ENCODE measurements at places on chromosomes 3 and 15. TPM values are rescaled to one million over a fixed set of nuclear protein-coding genes. Genes with fewer than 3 reads are reported as not detected.

GRCh38 chr3:112857526-112857925 lies 10.9 kb upstream of the CD200R1L start:
- DNase-seq: no peak

GRCh38 chr15:75019916-75020315 lies 3.5 kb upstream of the PPCDC start:
- no peak for DNase-seq

DNA sequence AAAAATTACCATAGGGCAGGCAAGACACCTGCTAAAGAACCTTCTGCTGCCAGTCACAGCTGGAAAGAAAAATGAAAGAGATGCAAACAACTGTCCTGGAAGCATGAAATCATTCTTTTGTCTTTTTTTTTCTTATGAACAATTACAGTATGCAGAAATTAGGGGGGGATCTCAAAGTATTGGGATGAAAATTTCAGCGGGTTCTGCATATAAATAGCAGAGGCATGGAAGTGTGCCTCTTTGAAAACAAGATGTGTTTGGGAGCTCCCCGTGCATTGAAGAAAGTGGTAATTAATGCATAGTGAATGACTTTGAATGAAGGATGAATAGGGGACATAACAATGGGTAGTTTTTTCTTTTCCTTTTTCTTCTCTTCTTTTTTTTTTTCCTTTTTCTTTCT lies 431.2 kb downstream of the SOX2 start:
- DNase-seq: no peak

GRCh38 chr15:77029166-77030047 lies 34.5 kb downstream of the PSTPIP1 start:
- no peak for DNase-seq

GRCh38 chr3:163071713-163072112 lies 1575.1 kb downstream of the OTOL1 start:
- DNase-seq: no peak

DNA sequence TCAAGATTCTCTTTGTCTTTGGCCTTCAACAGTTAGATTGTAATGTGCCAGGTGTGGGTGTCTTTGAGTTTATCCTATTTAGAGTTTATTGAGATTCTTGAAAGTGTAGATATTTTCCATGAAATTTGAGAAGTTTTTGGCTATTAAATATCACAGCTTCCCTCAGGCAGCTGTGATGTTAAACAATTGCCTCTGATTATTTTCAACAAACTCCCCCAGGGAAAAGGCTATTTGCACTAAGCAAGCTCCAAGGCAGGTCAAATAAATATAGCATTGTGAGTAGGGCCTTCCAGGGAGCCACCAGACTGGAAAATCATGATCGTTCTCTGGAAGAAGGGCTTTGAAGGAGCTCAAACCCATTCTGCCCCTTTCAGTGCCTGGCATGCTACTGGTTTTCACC lies 107.0 kb downstream of the EEFSEC start:
- DNase-seq: no peak

DNA sequence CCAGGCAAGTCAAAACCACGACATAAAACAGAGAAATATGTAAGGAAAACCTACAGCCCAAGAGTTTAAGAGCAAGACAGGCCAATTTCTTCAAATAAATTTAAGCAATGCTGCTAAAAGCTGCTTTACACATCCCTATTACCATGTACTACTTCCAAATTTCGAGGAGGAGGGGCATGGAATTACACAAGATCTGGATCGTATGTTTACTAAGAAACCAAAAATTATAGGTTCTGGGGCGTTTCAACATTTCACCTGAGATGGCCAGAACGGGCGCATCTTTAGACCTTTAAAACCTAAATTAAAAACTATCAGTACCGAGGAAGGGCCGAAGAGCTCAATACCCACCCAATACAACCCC lies 664 bp upstream of the NR2C2 start:
- no peak for DNase-seq

- no peak for DNase-seq
Measured at GRCh38 chr3:42733501-42734262, 31.1 kb upstream of the HHATL start.

GRCh38 chr3:153618176-153618575 lies 456.1 kb downstream of the RAP2B start:
- DNase-seq: no peak

- DNase-seq: no peak
Measured at GRCh38 chr3:12436514-12437220, 47.6 kb upstream of the TSEN2 start.

DNA sequence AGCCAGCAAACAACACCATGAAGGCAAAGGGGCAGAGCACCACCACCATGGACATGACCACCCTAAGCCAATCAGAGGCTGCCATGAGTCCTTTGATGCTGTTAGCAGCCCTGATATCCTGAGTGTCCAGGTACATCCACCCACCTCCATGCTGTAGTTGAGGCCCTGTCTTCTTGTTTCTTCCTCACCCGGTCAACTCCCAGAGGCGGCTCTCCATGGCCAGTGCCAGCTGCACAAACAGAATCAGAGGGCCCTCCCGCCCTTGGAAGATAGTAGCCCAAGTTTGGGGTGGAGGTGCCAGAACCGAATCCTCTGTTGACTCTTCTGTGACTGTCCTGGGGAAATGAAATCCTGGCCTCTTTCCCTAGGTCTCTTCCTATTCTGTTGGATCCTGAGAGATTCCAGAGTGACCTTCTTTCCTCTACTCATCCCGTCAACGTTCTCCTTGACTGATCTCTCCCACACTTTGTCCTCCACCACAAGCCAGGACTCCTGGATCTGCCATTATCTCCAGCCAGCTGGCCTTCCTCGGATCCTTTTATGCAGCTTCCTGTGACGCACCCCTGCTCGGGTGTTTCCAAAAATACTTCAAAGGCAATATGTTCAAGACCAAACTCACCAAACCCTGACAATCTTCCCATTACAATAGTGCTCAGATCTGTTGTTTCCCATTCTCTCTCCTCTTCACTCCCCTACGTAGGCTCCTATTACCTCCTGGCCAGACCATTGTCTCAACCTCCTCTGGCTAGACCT lies 45.4 kb upstream of the DLG1 start:
- DNase-seq: no peak

- no peak for DNase-seq
Measured at GRCh38 chr15:55522742-55523450, 14.9 kb upstream of the DNAAF4 start.

DNA sequence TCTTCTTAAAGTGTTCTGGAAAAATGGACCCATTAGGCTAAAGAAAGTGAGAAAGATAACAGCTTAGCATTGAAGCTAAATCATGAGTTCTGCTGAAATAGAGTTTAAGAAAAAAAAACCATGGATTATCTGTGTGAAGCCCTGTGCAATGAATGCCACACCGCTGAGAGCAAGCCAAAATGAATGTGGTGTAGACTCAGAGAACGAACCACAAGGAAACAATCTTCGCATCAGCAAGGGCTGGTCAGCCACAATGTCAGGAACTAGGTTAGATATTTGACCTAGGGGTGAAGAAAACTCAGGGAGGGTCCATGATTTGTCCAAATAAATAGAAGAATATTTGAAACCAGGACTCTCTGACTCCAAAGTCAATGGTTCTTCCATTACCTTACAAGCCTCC lies 91.4 kb upstream of the MEX3B start:
- no peak for DNase-seq

STARD5 gene
- 31.2 TPM for polyA plus RNA-seq

ROBO2 gene
- polyA plus RNA-seq: 9.6 TPM

SCN5A gene
- 3.5 TPM for polyA plus RNA-seq

All from large intestine (tissue), 12 donors.